ENCODE measurements at places on chromosomes 12 and 14.

DNA sequence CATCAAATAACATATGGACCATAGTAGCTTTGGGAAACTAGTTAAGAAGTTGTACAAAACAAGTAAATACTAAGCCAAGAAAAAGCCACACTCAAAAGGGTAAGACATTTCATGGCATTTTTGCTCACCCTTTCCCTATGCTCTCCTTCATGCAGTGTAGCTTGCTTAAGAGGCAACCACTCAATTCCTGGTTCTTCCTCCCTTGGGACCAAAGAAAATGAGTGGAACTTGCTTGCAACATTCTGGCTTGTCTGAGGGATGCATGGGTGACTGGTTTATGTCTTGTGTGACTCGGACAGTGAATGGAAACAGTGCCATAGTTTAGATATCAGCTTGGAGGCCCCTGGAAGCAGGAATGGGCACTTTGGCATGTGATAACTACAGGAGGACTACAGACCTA is 252.0 kb upstream of the ARID2 start:
- DNase-seq, result no peak

DNA sequence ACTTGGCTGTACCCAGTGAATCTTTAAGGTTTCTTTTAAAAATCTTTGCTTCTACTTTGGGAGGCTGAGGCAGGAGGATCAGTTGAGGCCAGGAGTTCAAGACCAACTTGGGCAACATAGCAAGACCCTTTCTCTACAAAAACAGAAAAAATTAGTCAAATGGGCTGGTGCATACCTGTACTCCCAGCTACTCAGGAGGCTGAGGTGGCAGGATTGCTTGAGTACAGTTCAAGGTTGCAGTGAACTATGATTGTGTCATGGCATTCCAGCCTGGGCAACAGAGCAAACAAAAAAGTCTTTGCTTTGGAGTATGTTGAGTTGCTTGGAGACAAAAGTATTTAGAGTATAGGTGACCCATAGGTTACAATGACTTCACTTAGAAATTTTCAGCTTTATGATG is 6.2 kb upstream of the DDX55 start:
- DNase-seq, result no peak

- DNase-seq, result no peak
Observed at GRCh38 chr12:123813349-123813748, 51.2 kb downstream of the DNAH10 start.

DNA sequence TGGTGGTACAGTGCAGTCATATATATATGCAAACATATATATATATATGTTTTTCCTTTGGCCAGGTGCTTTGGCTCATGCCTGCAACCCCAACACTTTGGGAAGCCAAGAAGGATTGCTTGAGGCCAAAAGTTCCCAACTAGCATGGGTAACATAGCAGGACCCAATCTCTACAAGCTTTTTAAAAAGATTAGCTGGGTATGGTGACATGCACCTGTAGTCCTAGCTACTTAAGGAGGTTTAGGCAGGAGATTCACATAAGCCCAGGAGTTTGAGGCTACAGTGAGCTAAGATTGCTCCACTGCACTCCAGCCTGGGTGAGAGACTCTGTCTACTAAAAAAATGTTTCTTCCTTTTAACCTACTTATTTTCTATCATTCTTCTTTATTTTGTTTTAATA is 10.2 kb downstream of the PZP start:
- DNase-seq, result no peak

DNA sequence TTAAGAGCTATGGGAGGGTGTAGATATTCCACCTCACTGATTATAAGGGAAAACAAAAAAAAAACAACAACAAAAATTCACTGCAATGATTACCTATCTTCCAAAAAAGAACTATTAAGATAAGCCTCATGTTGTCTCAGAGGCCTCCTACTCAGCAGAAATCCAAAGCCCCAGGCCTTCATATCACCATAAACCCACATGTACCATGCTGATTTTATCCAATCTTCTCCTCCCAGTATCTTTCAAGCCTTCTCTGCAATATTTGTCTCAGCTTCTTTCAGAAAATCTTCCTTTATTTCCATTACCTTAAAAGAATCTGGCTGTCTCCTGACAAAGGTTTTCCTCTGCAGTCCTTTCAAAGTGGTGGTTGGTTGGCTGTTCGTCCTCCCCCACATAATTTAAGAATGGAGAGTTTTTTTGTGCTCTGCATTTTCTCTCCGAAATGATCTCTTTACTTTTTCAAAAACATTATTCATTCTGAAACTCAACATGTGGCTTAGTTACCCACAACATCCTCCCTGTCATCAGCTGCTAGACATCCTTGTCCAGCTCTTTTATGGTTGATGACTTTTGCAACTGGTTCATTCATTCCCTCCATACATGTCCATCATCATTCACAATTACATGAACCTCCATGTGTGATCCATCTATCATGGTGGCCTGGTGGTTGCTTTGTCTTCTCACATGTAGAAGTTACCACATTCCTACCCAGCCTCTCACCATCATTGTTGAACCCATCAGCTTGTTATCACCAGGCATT is 2.9 kb upstream of the EPYC start:
- DNase-seq, result no peak

GRCh38 chr14:89616852-89617341 is 199.9 kb upstream of the FOXN3 start:
- DNase-seq, result no peak

DNA sequence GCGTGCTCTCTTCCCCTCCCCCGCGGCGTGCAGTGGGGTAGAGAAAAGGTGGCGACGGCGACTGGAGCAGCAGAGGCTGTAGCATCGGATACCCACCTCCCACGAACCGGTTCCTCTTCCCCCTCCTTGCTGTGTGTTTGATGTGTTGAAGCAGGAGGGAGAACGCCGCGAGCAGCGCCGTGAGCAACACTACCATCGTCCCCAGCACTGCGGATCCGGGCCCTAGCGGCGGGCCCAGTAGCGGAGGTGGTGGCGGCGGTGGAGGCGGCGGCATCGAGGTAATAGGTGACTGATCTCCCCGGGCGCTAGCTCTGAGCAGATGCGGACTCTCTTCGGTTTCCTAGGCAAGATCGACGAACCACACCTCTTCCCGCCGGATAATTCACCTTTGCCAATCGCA is 132.9 kb upstream of the AEBP2 start:
- no peak for DNase-seq

DNA sequence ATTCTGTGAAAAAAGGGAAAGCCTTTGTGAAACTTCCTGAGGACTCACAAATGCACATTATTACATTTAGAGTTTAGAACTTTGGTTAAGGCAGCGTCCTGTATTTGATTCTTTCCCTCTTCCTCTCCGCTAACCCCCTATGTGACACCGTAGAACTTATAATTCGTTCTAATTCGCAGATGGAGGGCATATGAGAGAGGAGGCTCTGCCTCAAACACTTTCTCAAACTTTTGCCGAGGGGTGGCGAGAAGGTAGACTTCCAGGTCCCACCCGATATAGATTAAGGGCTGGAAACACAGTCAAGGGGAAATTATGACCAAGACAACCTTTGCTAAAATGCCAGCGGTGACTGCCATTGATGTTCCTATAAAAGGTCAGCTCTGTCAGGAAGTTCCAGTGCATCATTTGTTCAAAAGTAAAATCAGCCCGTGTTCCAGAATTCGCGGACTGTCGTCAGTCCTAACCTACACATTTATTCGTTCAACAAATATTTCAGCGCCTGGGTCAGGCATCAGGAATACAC is 904 bp upstream of the PAPOLA start:
- DNase-seq, result no peak

DNA sequence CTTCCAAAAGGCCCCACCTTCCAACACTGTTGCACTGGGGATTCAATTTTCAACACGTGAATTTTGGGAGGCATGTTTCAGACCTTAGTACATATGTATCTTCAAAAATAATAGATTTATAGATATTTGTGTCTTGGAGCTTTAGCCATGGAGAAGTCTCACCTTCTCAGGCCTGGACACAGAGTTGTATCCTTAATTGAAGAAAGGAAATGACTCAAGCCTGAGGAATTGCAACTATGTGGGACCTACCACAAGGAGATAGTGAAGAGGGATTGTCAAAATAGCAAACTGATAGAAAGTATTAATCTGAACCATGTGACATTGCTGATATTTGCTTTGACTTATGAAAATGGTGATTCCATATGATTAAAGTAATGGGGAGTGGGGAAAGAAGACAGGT is 89.8 kb downstream of the ACSS3 start:
- no peak for DNase-seq

DNA sequence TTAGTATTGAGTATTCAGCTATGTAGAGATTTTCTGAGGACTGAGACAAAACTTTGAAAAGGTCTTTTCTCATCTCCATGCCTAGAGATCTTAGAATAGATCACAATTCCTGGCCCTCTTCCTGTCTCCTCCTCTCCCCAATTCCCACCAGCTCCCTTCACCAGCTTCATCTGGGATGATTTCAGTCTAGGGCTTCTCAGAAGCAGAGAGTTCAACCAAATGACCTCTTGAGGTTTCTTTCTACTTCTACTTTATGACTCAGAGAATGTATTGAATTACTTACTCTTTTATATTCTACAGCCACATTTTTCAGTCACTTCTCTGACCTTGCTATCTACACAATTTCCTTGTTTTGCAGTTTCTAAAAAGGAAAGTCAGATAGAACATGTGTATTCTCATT is 19.4 kb upstream of the SNX6 start:
- DNase-seq, result no peak

- DNase-seq, result no peak
Observed at GRCh38 chr14:24693983-24694382, 60.0 kb upstream of the GZMB start.

- no peak for DNase-seq
Observed at GRCh38 chr14:41839661-41840060, 233.0 kb downstream of the LRFN5 start.

DNA sequence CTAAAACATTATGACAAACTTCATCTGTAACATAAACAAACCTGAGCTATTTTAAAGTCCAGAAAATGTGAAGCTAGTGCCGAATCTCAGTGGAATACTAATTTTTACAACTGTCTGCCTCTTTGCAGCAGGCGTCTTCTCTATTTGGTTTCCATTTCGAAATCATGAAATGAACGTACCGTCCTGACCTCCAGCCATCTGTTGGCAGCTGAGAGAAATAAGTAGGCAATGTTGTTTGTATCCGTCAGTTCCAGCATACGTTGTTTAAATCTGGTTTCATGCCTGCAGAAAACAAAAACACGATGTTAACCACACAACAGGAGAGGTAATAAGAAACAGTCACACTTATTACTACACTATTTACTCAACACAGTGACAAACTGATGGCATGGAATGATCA is 54.3 kb upstream of the KCNJ8 start:
- no peak for DNase-seq

- DNase-seq, result no peak
Observed at GRCh38 chr12:128891856-128892255, 38.6 kb downstream of the GLT1D1 start.

DNA sequence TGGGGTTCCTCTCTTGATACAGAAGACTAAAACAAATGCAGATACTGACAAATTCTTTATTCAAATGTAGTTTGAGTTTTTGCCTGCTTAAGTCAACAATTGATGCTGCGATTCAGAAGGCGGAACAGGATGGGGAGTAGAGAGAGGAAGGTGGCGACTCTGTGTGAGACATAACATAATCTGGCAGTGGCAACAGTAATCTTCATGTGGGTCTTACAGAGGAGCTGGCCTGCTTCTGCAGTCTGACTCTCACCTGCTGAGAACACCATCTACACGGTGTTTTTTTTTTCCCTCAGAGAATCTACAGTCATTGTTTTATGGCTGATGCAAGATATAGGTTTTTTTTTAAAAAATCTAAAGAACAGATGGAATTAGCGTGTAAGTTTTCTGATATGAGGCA is 10.1 kb downstream of the CCDC92 start:
- no peak for DNase-seq

DNA sequence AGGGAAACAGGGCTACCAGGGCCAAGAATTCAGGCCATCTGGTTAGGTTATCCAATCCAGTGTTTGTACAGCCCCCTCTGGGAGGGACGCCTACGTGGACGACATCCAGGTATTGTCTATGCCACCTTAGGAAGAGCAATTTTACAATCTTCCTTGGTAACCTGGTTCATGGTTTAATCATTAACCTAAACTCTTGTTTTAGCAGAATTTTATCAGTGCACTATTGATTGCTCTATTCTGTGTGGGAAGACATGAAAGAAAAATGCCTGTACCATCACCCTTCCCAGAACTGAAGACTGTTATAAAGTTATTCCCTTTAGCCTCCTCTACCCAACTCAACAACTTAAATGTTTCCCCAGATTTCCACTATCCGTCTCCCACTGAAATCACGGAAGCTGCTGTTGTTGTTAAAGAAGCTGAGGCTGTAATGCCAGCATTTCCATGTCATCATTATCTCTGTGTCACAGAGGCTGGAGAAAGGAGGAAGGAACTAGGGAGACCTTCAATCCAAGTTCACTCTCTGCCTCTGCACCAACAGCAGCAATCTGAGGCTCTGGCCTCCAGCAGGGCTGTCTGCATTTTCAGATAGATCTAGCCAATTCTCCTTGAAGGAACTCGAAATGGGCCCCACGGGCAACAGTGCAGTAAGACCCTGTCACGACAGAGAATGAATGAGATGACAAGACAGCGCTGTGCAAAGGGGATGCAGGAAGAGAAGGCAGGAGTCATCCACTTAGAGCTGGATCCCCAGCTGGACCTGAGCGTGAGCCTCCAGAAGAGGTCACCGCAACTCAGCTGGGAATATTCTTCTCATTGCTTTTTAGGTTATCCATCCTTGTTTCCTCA is 183.4 kb upstream of the GZMB start:
- no peak for DNase-seq

DNA sequence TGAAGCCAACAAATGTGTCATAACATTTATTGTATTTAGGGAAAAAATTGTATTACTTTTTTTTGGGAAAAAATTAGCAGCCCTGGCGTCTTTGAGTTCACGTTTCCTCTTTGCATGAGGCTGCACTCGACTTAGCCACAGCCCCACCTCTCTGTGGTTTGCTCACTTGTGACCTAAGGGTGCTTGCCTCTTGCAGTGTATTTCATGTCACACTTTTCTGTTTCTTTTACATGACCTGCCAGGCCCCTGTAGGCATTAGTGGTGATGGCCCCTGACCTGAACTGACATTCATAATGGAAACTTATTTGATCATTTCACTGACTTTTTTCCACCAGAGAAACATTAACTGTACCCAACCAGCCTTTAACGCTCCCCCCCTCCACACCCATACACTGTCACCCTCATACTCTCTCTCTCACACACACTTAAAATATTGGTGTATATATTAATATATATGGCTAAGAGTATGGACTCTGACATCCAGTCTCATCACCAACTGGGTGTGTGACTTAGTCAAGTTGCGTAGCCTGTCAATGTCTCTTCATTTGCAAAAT is 122.9 kb downstream of the PRKCH start:
- no peak for DNase-seq

GRCh38 chr12:125685915-125686314 is 620.7 kb downstream of the AACS start:
- DNase-seq, result no peak

DNA sequence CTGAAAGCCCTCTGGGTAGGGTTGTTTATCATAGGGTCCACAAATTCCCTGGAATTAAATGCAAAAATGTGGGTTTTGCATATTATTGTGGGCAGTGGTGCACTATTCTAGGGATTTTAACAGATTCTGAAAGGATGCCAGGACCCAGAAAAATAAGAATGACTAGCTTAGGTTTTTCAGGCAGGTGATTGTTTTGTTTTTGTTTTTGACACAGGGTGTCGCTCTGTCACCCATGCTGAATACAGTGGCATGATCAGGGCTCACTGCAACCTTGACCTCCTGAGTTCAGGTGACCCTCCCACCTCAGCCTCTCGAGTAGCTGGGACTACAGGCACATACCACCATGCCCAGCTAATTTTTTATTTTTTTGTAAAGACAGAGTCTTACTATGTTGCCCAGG is 19.2 kb downstream of the GALNT6 start:
- DNase-seq, result no peak

- DNase-seq, result no peak
Observed at GRCh38 chr12:68245180-68246021, 8.0 kb downstream of the IL22 start.

- no peak for DNase-seq
Observed at GRCh38 chr12:93434256-93434865, 7.4 kb downstream of the UBE2N start.
